ENCODE measurements at places on chromosomes 11 and 22.
A peak's percentile ranks its signal among the peaks of the same experiment; 100 is the strongest.

GRCh38 chr22:50301581-50301991 lies 5.9 kb downstream of the PLXNB2 start:
- no peak for DNase-seq

GRCh38 chr11:7656704-7657103 lies 16.6 kb downstream of the CYB5R2 start:
- no peak for DNase-seq

DNA sequence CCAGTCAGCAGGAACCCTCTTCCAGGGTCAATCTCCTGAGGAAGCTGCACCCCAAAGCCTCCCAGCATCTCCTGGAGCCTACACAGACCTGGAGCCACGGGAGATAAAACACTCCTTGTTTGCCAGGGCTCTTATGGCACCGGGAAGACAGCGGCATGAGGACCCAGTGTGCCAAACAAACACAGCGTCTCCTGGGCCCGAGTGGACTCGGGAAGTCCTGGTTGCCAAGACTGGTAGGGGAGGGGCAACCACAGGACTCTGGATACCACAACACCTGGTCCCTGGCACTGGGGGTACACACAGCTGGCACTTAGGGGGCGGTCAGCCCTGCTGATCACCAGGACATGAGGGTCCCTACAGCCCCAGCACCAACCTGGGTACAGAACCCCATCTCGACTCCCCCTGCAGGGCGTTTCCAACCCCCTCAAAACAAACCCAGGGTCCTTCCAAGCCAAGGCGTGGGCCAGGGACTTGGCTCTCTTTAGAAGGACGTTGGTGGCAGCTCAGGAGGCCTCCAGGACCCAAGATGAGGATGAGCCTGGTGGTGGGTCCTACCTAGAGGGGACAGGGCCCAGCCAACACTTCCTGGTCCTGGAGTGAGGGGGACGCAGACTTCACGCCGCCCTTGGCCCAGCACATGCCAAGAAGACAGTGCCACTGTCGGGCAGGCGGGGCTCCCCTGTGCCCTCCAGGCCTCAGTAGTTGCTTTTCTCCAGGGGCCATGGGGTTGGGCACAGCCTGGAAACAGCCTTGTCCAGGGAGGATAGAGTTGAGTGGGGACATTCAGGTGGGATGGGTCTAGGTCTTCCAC lies 85.0 kb downstream of the CELSR1 start:
- no peak for DNase-seq

- DNase-seq = no peak
Measured at GRCh38 chr11:120191058-120191457, 19.8 kb upstream of the OAF start.

GRCh38 chr11:33622806-33623205 lies 77.8 kb downstream of the C11orf91 start:
- no peak for DNase-seq

DNA sequence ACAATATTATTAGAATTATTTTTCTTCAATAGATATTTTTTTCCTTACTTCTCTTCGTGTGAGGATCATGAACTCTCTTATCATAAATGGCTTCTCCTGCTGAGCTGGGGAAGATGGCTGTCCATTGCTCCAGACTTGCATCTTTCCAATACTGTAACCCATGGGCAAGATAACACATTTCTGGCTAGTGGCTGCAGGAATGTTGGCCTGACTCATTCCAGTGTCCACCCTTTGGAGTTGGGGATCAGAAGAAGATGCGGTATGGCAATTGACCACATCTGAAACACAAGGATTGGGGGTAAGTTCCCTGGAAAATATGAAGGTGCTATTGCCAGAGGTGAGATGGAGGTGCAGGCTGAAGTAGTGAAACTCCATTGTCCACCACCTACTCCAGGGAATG lies 92.8 kb downstream of the FAR1 start:
- no peak for DNase-seq

- DNase-seq = no peak
Measured at GRCh38 chr22:47850644-47851151, 1088.2 kb downstream of the TBC1D22A start.

GRCh38 chr11:47541070-47541469 lies 11.9 kb downstream of the CELF1 start:
- no peak for DNase-seq

- DNase-seq = no peak
Measured at GRCh38 chr22:25941365-25941960, 199.5 kb downstream of the MYO18B start.

GRCh38 chr11:130370845-130371590 lies 56.3 kb upstream of the ZBTB44 start:
- no peak for DNase-seq

DNA sequence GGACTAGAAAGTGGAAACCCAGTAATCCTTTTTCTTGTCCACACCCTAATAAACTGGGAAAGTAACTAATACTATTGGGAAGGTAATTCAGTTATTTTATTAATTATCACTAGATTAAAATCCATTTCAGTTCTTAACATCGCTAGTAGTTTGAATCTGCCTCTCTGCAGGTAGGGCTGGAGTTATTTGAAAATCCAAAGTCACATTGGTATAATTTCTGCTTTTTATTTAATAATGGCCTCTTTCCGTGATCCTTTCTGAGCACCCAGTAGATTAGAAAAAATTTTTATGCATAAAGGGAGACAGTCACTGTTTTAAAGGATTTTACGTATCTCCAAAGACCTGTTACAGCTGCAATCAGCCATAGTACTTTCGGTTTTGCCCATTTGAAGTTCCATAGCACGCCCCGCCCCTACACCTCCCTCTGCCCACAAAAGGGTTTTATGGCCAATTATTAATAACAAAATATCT lies 605 bp upstream of the COPB1 start:
- DNase-seq = peak; percentile 30

DNA sequence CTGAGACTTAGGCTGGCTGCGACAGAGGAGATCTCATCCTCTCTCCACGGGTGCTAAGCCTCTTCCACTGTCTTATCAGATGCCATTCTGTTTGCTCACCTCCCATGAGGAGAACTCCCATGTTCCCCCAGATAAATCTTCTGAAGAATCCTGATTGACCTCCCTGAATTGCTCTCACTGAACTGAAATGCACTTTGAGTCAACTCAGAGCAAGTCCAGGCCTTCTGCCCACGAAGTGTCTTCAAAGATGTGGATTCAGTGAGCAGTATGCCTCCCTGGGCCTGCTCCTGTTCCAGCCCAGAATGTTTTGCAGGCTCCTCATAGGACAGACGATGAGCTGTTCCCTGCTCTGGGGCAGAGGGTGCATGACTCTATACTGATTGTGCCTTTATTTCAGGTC lies 17.4 kb downstream of the TUB start:
- no peak for DNase-seq

GRCh38 chr11:132072044-132072857 lies 701.8 kb downstream of the NTM start:
- no peak for DNase-seq

DNA sequence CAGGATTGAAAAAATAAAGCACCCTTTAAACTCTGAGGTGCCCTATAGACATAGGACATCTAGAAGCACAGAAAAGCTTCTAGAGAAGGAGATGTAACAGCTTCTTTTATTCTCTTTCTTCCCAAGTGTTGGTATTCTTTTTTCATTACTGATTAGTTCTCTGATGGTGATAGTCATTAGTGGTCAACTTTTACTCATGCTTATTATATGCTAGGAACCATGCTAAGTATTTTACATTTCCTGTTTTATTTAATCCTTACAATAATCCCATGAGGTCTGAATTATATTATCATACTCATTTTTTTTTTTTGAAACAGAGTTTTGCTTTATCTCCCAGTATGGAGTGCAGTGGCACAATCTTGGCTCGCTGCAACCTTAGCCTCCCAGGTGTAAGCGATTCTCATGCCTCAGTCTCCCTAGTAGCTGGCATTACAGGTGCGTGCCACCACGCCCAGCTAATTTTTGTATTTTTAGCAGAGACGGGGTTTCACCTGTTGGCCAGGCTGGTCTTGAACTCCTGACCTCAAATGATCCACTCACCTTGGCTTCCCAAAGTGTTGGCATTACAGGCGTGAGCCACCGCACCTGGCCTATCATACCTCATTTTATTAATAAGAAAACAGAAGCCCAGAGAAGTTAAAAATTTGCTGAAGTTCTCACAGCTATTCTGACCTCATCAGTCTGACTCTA lies 3.0 kb downstream of the C11orf52 start:
- no peak for DNase-seq

- no peak for DNase-seq
Measured at GRCh38 chr11:96303064-96303463, 39.9 kb downstream of the MAML2 start.

DNA sequence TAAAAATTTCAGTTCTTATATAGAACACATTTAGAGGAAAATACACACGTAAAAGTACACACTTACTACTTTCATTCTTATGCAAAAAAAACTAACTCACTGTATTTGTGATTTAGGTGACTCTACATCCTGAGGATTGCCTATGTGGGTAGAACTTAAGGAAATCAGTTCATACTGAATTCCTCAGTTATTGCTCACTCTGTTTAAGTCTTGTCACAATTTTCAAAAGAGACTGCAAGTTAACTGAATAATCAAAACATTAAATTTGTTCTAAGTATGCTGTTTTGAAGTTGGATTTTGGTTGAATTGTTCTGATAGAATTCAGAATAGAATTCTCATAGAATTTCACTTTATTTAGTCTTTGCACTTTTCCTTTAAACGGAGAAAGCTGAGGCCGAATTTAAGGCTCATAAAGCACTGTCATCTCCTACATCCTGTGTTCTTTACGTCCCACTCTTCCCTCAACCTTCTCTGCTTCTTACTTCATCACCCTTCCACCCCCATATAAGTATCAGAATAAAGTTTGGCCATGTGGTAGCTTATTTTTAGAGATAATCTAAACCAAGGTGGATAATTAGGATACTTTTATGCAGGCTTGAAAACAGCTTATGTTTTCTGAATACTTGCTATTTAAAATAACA lies 59.8 kb downstream of the APOL5 start:
- DNase-seq = no peak

GRCh38 chr11:86277741-86278140 lies 24.3 kb upstream of the HIKESHI start:
- no peak for DNase-seq

GRCh38 chr11:56333156-56333555 lies 12.7 kb upstream of the OR8K1 start:
- DNase-seq = no peak

DNA sequence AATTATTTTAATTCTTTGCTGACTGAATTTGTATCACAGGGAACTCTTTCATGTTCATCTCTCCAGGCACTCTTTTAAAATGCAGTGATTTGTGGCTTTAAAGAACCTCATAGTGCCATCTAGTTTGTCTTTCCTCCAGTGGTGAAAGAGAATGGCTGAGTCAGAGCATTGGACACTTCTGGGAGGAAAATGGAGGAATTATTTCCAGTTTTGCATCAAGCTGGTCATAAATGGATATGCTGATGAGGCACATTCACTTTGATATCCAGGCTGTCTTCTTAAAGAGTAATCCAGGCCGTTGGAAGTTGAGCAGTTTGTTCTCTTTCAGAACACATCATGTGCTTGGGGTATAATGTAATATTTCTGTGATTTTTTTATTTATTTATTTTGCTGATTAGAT lies 273.7 kb downstream of the DDX10 start:
- DNase-seq = no peak

GRCh38 chr11:87213444-87213843 lies 175.7 kb downstream of the TMEM135 start:
- DNase-seq = no peak

DNA sequence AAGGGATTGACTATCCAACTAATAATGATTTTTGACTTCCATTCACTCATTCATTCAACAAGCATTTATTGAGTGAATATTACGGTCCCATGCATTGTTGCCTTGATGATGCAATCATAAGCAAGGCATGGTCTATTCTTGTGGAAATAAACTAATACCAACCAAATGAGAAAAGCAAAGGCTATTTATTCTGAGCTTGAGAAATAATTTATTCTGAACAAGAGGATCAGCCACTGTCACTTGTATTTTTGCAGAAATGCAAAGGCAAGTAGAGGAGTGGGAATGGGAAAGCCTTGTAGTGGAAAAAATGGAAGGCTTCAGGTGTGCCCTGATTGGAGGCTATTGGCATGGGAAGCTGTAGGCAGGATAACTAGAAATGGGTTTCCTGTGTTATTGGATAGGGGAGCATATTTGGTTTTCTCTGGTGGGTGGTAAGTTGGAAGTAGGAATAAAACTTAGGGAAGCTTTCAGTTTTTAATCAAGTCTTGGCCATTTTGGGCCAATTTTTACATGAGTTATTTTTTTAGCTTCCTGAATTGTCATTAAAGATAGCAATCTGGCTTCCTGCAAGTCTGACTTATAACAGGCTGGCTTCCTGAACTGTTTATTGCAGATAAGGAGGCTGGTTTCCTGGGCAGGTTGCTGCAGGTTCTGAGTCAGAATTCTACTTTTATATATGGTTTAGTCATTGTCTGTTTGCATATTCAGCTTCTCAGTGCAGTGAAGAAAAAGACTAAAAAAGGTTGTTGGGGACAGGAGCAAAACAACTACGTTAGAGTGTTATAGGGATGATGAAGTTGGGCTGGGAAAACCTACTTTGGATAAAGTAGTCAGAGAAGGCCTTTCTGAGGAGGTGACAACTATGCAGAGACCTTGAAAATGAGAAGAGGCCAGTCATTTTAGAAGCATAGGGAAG lies 106.7 kb downstream of the APIP start:
- DNase-seq = no peak

DNA sequence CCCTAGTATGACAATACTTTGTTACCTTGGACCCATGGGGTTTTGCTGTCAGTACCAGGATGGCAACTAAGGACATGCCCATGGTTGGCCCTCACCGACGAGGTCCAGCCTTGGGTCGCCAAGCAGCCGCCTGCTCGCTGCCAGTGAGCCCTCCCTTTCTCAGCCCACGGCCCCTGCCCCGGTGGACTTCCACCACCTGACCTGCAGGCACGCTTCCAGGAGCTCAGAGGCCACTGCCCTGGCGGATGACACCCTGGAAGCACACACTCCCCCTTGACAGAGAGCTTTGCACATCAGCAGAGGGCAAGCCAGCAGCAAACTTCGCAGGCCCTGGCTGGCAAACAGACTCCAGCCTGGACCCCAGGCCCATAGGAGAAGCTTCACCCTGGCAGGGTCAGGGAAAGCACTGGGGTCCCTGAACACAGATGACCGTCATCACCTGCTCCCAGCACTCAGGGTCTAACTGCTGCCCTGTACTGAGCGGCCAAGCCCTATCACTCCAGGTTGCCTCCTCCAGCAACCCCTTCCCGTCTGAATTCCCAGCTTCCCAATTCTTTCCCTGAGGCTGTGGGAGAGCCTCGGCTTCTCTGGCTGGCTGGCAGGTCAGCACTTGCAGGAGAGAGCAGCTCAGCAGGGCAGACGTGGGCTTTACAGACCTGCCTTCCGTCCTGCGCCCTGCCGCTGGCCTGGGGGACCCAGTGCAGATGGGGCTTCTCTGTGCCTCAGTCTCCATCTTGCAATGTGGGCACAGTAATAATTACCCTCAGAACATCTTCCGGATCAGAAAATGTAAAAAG lies 2.7 kb upstream of the PPARA start:
- DNase-seq = no peak

GRCh38 chr11:123573286-123573685 lies 81.1 kb downstream of the SCN3B start:
- DNase-seq = no peak

- no peak for DNase-seq
Measured at GRCh38 chr11:113405724-113406478, 18.3 kb downstream of the ANKK1 start.

Measured in GM12878 (cell line).